ENCODE measurements at places on chromosomes 1 and 21.
A peak's percentile ranks its signal among the peaks of the same experiment; 100 is the strongest.

DNA sequence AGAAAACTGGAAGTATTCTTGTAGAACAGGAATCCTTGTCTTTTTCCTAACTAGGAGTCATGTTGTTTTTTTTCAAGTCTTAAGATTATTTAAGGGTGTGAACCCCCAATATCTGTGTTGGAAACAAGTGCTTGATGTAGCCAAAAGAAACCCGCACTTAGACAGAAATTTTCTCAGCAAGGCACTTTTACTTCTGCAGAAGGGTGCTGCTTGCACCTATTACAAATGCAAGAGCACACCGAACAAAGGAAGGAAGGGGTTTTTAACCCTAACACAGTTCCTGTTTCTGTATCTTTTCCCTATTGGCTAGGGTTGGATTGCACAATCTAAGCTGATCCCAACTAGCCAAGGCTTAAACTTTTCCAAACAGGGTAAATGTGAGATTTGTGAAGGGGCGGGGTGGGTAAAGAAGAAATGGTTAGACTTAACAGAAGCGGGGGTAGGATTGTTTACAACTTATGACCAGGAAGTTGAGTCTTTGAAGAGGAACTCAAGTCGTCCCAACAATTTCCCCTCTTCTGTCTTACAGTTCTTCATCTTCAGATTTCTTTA lies 75.1 kb downstream of the ZFYVE9 start:
- DNase-seq = no peak

GRCh38 chr1:223110952-223111351 lies 32.1 kb downstream of the TLR5 start:
- no peak for DNase-seq

DNA sequence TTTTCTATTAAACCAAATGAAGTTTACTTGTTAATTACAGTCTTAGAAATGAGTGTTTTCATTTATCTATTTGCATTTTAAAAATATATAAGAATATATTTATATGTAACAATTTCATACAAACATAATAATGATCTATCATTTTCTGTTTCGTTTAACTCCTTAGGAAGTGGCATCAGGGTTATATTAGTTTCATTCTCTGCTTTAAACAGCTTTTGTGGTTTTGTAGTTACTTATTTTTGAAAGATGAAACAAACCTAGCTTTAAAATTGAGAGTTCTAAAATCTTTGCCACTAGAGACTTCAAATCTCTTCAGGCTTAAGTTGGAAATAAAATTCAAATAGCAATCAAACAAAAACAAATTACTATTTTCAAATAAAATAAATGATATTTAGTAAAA lies 2110.6 kb downstream of the MRPL39 start:
- DNase-seq = no peak

- peak; percentile 4 for DNase-seq
Measured at GRCh38 chr21:42830456-42831455, 48.6 kb downstream of the WDR4 start.

GRCh38 chr21:37912616-37913015 lies 3.6 kb downstream of the KCNJ6 start:
- DNase-seq = no peak

- no peak for DNase-seq
Measured at GRCh38 chr1:172270605-172271004, 149.9 kb upstream of the C1orf105 start.

DNA sequence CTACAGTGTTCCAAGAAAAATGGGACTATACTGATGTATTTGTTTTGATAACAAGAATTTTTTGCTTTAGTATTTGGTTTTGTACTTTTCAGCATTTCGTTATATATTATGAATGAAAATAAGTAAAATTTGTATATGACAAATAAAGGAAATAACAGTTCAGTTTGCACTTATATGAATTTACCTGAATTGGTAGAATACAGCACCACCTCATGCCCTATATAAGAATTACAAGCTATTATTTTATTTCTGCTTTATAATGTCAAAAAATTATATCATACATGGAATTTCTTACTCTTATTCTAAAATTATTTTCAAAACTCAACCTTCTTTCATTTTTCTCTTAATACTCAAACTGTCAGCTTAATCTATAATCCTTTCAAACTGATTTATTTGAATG lies 14.6 kb downstream of the EFCAB7 start:
- DNase-seq = peak; percentile 6

DNA sequence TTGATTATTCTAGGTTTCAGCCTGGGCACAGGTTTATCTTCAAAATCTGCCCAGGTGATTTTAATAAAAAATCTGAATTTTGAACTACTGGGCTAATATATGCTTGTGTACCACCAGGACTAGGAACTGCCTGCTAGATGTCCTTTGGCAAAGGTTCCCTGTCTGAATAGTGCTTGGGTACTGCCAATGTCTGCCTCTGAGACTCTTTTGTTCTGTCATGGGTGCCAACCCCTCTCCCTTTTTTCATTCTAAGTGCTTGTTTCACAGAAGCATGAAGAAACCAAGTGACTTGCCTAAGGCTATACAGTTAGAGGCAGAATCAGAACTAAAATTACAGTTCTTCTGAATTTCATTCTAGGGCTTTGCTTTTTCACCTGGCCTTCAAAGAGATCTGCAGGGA lies 106.3 kb upstream of the CACHD1 start:
- no peak for DNase-seq

GRCh38 chr1:158067662-158068061 lies 74.2 kb downstream of the KIRREL1 start:
- no peak for DNase-seq

GRCh38 chr1:148352470-148353053 lies 130.5 kb downstream of the PPIAL4G start:
- no peak for DNase-seq
